ENCODE measurements at places on chromosomes 2 and 18.

GRCh38 chr2:96970248-96970875 lies 16.0 kb downstream of the FAM178B start:
- DNase-seq, result no peak

GRCh38 chr2:240968731-240969624 lies 29.4 kb upstream of the SNED1 start:
- no peak for DNase-seq

DNA sequence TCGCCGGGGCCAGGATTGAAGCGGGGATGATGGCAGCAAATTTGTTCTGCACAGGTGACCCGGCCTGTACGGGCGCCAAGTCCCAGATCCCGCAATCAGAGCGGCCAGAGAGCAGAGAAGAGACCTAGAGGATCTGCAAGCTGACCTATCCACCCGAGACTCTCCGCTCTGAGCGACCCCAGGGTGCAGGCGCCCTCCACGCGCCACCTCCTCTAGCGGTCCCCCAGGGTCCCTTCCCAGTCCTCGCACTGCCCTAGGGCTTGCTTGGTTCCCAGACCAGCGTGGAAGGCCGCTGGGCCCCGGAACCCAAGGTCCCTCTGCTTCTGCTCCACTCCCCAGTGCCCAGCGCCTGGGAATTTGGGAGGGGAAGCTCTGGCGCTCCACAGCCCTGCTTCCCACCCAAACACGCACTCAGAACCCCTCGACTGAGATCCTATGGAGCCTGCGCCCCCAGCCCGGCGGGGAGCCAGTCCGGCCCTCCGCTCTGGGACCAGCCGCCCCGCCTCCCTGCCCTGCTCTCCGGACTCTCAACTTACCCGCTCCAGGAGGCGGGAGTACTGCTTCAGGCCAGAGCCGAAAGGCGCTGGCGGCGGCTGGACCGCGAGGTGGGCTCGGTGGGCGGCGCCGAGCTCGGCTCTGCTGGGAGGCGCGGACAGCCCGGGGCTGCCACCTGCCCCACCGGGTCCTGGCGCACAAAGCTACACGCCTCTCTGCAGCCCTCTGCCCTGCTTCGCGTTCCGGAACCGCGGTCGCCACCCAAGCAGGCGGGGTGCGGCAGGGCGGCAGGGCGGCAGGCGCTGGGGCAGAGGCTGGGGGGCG lies 3.0 kb upstream of the SIX3 start:
- DNase-seq, result no peak

DNA sequence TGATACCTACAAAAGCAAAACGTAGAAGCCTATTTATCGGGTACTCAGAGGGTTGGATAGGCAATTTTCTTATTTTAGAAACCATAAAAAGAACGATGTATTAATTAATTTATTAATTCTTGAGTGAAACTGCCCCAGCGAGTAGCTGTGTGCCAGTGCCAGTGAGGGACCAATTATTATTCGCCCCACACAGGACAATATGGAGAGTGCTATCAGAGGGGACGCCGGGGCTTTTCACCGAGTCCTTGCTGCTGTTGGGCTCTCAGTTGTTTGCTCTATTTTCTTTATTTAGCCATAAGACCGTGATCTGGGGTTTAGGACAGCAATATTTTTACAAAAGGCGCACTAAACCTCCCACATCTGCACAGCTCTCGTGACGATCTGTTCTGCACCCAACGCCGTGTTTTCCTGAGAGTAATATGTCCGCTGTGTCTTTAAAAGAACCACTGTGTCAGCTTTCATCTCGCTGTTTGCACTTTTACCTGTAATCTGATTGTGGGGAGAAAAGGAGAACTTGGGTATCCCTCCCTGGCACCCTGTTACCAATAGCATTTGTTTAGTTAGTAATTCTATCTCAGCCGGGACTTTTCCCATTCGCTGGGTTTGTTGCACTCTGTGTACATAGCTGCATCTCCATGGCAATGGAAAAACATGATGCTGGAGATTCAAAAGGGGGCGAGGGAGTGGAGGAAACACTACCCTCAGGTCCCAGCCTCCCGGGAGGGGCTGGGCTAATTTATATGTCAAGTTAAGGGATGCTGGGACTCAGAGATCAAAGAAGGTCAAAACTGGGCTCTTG lies 30.1 kb upstream of the ZNF516 start:
- peak; percentile 86 for DNase-seq

DNA sequence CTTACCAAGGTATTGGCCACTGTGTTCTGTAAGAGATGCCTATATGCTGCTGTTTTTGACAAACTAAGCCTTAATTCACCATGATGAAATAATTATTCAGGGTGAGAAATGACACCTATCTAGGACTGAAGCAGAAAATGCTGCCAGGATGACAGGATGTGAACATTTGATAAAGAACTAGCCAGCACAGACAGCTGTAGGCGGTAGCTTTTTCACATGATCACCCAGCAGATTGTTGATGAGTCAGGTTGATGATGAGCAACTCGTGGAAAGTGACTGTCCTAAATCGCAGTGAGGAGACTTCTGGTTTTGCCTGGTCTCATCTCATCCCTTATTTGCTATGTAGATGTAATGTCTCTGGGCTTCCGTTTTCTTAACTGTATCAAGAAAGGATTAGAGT lies 144.1 kb downstream of the PRPF40A start:
- no peak for DNase-seq

- peak; percentile 86 for DNase-seq
These were observed 514.7 kb upstream of the CDH7 start for GRCh38 chr18:65235966-65236624.

DNA sequence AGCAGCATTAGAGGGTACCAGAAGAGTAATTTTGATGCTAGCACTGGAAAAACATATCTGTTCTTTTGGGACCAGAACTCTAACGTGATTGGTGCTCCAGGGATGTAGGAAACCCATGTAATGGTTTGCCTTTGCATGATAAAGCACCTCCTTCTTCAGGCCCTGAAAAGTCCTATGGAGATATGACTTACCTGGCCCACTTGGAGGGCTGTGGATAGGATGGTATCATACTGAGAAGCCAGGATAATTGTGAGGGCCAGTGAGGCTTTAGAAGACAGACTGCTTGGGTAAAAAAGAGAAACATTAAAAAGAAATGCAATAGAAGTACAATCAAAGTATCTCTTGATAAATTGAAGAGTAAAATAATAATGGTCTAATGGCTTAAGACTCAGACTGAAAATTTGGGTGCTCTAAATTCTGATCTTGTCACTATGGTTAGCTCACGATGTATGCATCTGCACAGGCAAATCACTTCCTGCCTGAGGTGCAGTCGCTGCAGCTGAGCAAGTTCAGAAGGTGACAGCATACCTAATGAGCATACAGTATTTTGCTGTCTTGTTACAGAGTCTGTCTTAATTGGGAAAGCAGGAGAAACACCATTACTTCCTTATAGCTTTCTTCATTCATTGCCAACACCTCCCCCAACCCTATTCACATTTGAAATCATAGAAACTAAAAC lies 371.5 kb downstream of the NUP35 start:
- DNase-seq, result no peak

DNA sequence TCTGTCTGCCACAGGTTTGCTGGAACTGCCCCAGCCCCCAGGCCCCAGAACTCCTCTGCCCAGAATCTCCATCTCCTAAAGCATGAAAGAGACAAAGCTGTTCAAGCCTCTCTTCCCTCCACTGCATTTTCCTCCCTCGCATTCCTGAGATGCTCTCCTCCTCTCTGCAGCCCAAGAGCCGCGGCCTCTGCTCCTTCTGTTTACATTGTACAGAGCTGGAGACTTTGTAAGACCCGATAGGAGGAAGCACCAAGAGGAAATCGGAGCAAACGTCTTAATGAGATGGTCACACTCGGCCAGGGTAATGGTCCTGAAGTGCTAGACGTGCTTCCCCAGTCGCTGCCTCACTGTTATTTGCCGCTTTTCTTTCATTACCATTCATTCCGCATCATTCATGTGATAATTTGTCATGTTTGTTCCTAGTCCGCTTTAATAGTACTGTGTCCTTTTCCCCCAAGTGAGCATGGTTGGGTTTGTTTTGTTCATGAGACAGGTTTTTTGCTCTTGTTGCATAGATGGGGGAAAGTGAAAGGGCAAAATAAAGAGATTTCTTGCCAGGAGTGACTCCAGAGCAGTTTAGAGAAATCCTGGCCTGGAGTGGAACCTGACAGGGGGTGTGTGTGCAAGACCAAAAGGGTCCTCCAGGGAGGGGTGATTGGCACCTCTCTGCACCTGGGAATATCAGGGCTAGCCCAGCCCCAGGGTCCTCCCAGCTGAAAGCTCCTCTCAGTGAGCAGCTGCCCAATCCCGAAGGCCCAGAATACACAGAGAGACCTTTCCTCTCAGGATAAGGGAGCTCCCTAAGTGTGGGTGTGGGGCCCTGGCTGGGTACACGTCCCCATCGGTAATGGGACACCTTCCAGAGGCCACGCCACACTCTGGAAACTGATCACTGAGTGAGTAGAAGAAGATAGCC lies 44.9 kb upstream of the ID2 start:
- DNase-seq, result no peak

DNA sequence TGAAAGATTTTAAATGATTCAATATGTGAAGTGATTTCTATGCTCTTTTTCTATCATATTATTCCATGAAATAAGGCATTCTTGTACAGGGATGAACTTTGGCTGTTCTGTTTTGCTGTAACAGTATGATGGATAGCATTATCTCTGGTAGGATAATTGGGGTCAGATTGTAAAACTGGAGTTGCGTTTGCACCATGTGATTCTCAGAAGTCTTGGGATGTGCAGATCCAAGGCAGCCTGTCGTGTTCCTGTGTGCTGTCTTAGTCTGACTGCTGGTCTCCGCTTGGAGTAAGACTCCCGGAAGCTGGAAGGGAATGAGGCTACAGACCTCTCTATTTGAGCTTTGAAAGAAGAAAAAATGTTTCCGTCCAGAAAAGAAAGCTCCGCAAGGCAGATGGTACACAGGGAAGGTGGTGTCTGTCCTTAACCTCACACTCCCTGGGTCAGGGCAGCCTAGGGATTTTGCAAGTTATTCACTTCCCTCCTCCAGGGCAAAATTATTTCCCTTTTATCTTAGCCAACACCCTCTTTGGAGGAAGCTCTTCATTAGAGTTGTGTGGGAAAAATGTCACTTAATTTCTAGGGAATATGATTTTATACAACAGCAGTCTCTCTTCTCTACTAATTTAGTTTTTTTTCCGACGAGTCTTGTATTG lies 250.6 kb downstream of the PTPRM start:
- no peak for DNase-seq

- DNase-seq, result no peak
These were observed 13.9 kb upstream of the BUB1 start for GRCh38 chr2:110691612-110692258.

DNA sequence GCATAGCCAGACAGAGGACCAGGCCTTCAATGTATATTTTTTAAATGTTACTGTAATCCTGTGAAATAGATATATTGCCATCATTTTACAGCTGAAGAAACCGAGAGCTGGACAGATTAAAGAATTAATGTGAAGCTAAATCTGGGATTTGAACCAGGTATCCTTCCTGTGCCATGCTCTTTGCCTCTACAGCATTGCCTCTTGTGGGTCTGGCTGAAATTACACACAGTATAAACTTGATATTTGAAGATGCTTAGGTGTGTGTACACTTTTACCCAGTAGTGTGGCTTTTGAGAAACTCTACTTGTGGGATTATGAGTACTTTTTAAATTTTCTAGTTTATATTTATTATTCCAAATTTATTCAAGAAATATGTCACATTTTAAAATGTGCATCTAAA lies 264.5 kb downstream of the CNTNAP5 start:
- DNase-seq, result no peak

GRCh38 chr2:10977003-10977402 lies 65.3 kb downstream of the KCNF1 start:
- DNase-seq, result no peak

DNA sequence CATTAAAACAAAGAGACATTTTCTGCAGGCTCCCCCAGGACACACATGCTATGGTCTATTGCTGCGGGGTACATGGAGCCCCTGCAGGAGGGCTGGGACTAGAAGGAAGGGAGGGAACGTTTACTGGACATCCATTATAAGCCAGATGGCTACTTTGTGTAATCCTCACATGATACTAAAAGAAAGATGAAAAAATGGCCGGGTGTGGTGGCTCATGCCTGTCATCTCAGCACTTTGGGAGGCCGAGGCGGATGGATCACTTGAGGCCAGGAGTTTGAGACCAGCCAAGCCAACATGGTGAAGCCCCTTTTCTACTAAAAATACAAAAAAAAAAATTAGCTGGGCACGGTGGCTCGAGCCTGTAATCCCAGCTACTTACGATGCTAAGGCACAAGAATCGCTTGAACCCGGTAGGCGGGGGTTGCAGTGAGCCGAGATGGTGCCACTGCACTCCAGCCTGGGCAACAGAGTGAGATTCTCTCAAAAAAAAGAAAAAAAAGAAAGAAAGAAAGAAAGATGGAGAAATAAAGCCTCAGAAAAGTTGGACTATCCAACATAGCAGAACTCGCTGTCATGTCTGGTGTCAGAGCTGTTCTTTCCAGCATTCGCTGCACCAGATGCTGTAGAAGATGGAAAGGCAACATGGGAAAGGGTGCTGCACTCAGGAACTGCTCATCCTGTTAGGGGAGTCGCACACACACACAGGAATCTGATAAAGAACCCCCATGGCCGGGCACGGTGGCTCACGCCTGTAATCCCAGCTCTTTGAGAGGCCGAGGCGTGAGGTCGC lies 7.8 kb upstream of the MYCN start:
- no peak for DNase-seq

- no peak for DNase-seq
These were observed 6.1 kb downstream of the INO80C start for GRCh38 chr18:35491700-35492077.

- DNase-seq, result no peak
These were observed 404.8 kb downstream of the TXNL1 start for GRCh38 chr18:56233595-56233994.

DNA sequence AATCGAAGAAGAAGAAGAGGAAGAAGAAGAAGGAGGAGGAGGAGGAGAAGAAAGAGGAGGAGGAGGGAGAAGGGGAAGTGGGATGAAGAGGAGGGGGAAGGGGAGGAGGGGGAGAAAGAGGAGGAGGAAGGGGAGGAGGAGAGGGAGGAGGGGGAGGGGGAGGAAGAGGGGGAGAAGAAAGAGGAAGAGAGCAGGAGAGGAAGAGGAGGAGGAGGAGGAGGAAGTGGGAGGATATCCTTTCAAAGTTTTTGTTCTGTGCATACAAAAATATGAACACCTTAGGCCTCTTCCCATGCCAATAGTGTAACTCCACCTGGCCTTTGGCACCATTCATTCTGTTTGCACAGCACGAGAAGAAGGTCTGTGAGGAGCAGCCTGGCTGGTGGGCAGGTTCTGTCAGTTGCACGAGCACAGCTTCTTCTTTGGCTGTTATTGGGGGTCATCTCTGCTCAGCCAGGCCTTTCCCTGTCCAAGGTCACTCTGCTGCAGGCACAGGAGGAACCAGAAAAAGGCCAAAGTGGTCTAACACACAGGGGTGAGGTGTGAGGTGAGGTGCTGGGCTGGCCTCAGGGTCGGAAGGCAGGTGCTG lies 25.8 kb upstream of the PLB1 start:
- DNase-seq, result no peak

GRCh38 chr2:159089543-159089942 lies 121.1 kb downstream of the TANC1 start:
- no peak for DNase-seq

All from SHP77 treated with DMSO at 0.1 percent for 48 hours (cell line).